ENCODE measurements at places on chromosomes 12 and 14. TPM values are rescaled to one million over a fixed set of nuclear protein-coding genes. Genes with fewer than 3 reads are reported as not detected.

WIF1 gene
- total RNA-seq: not detected

- DNase-seq: no peak
These were observed 22.4 kb downstream of the ASPG start for GRCh38 chr14:104107611-104108569.

GRCh38 chr12:42990387-42990786 lies 400.8 kb upstream of the PRICKLE1 start:
- DNase-seq: no peak

MIA2 gene
- 30.8 TPM for total RNA-seq

DNA sequence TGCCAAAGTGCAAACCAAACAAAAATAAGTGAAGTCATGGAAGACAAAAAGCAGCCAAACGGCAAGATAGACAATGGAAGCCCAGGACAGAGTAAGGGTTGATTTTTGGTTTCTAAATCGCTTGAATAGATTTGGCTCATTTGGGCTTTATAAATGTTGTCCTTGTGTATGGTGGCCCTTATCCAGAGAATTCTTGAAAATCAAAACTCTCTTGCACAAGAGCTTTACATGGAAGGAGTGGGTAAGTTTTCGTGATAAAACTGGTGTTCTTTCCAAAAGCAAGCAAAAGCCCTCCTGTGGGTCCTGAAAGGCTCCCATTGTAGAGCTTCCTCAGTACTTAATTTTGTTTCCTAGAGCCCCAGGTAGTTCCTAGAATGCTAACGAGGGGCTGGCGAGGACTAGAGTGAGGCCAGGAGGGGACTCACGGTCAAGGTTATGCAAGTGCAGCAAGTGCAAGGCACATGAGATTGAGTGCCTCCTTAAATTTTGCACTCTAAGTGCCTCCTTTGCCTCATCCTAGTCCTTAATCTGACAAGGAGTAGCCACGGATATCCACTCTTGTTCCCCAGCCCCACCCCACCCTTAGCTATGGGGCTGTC lies 4.1 kb downstream of the SIX6 start:
- DNase-seq: no peak

DNA sequence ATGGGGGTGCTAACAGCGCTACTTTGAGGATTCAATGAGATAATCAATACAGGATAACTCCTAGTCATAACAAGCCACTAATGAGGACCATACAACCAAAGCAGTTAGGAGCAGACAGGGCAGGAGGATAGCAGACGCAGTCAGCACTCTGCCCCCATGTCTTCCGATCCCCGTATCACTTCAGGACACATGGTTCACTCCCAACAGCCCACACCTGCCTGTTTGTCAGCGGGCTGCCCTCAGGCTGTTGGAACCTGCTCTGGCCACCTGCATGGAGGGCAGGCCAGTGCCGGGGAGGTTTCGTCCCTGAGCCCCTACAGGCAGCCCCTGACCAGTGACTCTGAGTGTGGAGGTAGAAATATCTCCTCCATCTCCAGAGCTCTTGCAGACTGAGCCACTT lies 37.1 kb upstream of the LTBP2 start:
- no peak for DNase-seq

DNA sequence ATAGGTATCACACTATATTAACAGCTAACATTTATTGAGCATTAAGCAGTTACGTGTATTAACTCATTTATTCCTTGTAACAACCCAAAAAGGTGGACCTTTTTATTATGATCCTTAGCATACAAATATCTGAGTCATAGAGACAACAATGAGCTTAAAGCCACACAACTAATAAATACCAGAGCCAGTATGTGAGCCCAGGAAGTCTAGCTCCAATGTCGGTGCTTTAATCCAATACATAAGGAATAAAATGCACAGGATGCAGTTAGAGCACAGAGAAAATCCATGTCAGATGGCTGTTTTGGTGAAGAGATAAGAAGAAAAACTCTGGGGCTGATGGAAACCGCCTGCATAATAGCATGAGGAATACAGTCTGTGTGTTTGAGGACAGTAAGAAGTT lies 888.6 kb downstream of the TMTC2 start:
- no peak for DNase-seq

GRCh38 chr14:48333221-48333920 lies 658.0 kb upstream of the MDGA2 start:
- no peak for DNase-seq

DNA sequence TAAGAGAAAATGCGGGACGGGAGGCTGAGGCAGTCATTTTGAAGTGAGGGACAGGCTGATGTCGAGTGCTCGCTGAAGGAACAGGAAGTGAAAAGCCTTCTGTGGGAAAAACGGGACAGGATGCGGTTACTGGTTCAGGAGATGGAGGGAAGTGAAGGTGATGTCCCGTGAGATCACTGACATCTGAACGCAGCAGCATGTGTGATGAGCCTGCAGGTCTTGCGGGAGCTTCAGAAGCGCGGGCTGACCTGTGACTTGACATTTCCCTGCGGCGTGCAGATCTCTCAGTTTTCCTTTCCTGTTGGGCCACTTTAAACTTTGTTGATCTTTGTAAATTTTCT lies 77.8 kb downstream of the DDX51 start:
- peak; percentile 60 for DNase-seq

Measured in activated CD4-positive, alpha-beta memory T cell treated with anti-CD3 and anti-CD28 coated beads, Interleukin-2, amount 10 ng/mL, durations not matched to agents 7 days and 5 days (primary cell).